ENCODE measurements at places on chromosomes 3 and 15.

GRCh38 chr15:29433507-29434248, 164.1 kb upstream of the NSMCE3 start:
- no peak for DNase-seq

DNA sequence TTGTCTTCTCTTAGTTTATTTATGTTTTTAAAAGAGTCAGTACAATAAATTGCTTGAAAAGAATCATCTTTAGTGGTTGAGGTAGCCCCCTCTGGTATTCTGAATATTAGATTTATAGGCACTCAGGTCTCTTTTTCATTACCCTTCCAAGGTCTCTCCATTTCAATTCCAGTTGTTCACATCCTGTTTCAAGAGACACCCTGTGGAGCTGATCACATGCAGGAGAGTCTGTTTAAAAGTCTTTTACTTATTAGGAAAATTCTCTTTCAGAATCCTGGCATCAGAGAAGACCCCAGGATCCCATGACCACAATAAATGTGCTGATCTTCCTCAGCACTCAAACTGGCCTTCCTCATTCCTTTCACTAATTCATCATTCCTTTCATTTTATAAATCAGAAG, 195.7 kb downstream of the ZIC4 start:
- no peak for DNase-seq

- DNase-seq: peak; percentile 20
These were observed 34.9 kb downstream of the NXPE3 start for GRCh38 chr3:101813817-101814440.

DNA sequence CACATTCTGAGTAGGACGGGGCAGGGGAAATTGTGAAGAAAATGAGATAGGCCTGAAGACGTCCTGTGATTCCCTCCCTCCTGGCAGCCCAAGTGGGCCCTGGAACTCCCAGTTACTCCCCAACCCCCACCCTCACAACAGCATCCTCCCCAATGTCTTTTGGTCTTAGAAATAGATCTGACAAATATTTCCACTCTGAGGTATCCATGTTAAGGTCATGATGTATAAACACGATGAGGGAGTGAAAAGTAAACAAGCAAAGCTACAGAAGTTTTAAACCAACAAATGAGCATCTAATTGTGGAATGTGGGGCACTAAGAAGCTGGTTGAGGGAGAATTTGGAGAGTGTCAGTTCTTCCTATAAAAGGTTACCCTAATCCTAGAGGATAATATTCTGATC, 103.7 kb upstream of the AADACL2 start:
- DNase-seq: no peak

GRCh38 chr3:194690501-194691372, 5.1 kb downstream of the FAM43A start:
- no peak for DNase-seq

GRCh38 chr3:58173669-58174398, 36.9 kb downstream of the DNASE1L3 start:
- DNase-seq: no peak

DNA sequence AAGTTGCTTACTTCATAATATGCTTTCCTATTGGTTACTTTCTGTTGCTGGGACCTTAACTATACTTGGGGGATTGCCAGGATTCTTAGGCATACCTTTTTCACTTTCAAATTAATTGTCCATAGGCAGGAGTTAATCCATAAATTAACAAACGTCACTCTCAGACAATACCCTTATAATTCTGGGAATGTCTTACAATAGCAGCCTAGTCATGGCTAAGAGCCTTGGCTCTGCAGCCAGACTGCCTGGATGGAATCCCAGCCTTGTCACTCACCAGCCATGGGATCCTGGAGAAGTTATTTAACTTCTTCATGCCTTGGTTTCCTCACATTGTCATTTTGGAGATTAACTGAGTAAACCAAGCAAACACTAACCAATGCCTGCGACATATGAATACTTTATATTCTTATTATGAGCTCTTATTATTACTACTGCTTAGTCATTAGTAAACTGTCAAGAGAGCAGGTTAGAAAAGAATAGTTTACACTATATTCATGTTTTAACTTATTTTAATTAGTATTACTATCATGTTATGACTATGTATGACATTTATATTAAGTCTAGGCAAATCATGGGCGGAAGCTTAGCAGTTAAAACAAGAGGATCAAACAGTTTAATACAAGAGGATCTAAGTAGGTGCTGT, 29.0 kb downstream of the GYG1 start:
- no peak for DNase-seq

Data from SW 1271 (cell line).